Uterus (tissue), 4 donors: ENCODE measurements at places on chromosomes 5 and 9. TPM values are rescaled to one million over a fixed set of nuclear protein-coding genes. Genes with fewer than 3 reads are reported as not detected.

DNA sequence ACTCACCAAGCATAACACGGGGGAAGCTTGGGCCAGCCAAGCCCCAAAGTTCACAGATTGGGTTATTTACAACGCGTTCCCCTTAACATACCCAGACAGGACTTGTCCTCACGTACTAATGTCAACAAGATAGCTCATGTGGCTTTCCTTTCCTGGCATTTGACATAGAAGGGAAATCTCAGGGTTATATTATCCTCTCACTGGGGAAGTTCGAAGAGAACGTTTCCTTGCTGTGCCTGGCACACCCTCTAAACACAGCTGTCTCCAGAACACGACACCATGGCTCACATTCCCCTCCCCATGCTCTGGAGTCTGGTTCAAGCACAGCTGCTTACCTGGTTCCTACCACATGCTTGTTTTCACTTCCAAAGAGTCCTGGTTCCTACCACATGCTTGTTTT, 46.8 kb upstream of the OTULINL start:
- H3K27me3 ChIP-seq: no peaks in the 10 kb centered on the region
- no peaks in the 10 kb centered on the region for H3K36me3 ChIP-seq
- H3K27ac ChIP-seq: no peak overlapping the region
- no peak overlapping the region for H3K4me3 ChIP-seq
- no peaks in the 10 kb centered on the region for H3K4me1 ChIP-seq

DNA sequence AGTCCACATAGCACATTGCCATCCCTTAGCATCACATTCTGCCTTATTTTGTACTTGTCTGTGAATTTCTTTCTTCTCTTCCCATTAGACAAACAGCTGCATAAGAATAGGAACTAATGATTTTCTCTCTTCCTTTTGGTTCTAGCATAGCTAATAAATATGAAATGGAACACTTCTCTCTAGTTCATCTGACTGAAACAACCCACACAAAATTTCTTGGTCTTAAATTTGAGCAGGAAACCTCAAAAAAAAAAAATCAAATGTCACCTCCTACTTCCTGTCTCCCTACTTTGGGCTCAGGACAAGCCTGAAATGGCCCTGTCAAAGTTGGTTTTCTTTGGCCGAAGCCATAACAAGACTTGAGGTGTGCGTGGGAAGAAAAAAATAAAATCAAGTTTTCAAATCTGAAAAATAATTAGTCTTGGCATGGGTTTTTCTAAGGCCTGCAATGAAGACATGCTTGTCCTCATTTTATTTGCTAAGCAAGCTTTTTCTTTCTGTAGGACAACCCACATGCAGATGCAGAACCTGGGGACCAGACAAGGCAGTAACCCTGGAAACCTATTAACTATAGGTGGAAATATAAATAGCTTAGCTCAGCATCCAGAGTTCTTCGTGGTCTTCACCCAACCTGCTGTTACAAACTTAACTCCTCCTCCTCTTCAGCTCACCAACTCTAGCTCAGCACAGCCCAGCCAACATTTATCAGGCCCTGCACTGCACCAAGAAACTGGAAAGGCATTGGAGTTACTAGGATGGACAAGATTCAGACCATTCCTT, 523.5 kb upstream of the KLF4 start:
- H3K36me3 ChIP-seq: no peaks in the 10 kb centered on the region
- no peak for DNase-seq

DNA sequence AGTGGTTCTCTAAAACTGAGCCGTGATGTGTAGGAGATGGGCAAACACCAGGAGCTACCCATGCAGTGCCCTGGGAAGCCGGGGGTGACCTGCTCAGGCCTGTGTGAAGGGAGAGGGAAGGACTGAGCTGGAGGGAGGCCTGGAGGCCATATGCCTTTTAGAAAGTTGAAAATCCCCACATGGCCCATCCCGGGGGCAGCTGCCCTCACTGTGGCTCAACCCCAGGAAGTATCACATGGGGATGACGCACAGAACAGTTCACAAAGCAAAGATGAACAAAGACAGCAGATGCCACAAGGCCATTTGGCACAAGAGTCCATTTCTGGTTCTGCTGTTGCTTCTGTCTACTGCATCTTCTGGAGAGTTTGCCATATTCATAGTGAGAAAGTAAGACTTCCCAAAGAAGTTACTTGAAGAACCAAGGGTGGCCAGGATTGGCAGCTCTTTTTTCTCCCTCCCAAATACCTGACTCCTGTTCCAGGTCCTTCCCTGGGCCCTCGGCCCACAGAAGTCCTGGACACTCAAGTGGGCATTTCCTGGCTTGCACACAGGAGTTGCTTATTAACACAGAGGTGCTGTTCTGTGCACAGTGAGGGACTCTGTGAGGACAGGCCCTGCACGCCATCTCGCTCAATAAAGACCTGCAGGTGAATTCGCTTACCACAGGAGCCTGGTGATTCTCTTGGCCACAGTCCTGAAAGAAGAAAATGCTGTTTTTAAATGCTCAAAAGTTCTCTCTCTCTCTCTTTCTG, 25.1 kb downstream of the ACSL6 start:
- no peaks in the 10 kb centered on the region for H3K36me3 ChIP-seq
- no peak for DNase-seq
- no peaks in the 10 kb centered on the region for H3K27me3 ChIP-seq
- no peak overlapping the region for H3K4me3 ChIP-seq
- no peaks in the 10 kb centered on the region for H3K4me1 ChIP-seq

Gene MEIKIN
- not detected for total RNA-seq

Gene STING1
- 60.6 TPM for total RNA-seq
